ENCODE measurements at places on chromosomes 2 and 18.

DNA sequence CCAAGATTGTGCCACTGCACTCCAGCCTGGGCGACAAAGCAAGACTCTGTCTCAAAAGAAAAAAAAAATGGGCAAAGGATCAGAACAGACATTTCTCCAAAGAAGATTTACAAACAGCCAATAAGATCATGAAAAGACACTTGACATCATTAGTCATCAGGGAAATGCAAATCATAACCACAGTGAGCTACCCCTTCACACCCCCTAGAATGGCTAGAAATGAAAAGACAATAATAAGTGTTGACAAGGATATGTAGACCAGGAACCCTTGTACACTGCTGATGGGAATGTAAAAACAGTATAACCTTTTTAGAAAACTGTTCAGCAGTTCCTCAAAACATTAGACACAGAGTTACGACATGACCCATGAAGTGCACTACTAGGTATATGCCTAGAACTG is 18.4 kb upstream of the MTERF4 start:
- no peak for DNase-seq

GRCh38 chr18:24112464-24112863 is 26.4 kb upstream of the CABYR start:
- no peak for DNase-seq

- no peak for DNase-seq
These were observed 26.5 kb upstream of the HNMT start for GRCh38 chr2:137937778-137938177.

- DNase-seq = no peak
These were observed 988 bp upstream of the KCNE4 start for GRCh38 chr2:223050900-223051504.

GRCh38 chr2:166042356-166042755 is 85.5 kb downstream of the SCN1A start:
- no peak for DNase-seq
